Inflammatory macrophage treated with lipopolysaccharide for 4 hours (primary cell): ENCODE measurements at places on chromosomes 3 and 15.

DNA sequence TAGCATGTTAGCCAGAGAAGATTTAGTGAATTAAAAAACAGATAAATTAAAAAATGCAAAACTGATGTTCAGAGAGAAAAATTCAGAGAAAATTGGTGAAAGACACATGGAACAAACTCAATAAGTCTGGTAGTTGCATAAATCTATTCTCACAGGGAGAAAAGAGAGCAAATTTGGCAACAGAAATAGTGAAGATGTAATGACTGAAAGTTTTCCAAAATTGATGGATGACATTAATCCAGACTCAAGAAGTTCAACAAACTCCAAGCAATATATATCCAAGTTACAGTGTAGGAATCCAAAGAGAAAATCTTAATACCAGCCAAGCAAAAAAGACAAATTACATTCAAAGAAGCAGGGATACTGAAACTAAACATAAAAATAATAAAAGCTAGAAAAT is 302.7 kb upstream of the ARPP21 start:
- no peak for DNase-seq

- no peak for DNase-seq
These were observed 76.0 kb downstream of the ZBBX start for GRCh38 chr3:167304077-167304476.

DNA sequence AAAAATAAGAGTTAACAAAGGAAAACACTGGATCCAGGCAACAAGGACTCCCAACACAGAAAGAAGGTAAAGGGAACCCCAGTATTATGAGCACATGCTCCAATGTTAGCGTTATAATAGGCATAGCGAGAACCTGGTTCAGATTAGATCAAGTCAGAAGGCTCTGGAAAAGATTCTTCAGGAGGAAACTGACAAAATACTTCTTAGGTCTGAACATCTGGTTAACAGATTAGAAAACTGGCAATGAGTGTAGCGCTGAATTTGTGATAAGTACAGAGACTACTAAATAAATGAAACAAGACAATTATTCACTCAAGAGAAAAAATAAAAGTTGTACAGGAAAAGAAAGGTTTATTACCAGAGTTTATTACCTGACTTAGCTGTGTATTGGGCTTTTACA is 146.1 kb downstream of the DPH6 start:
- DNase-seq: no peak

GRCh38 chr3:24513463-24513862 is 18.8 kb upstream of the THRB start:
- DNase-seq: no peak

GRCh38 chr15:90623854-90624253 is 93.3 kb upstream of the BLM start:
- DNase-seq: no peak

GRCh38 chr15:57911247-57911646 is 154.3 kb downstream of the ALDH1A2 start:
- no peak for DNase-seq

DNA sequence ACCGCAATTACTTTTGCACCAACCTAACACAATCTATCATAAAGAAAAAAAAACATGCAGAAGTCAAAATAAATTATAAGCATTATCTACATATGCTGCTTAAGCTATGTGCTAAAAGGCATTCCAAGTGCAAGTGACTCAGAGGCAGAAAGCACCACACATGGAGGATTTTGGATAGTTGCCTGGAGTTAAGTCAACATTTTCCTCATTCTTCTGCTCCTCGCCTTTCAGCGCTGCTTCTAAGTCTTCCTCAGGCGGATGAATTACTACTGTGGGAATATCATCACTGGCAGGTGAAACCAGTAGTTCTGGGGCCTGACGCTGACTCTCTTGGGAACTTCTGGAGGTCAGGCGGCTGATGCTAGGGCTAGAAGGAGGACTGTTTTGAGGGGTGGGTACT is 53.1 kb downstream of the SLC4A7 start:
- no peak for DNase-seq

- DNase-seq: peak; percentile 60
These were observed 307.1 kb downstream of the RAP2B start for GRCh38 chr3:153469162-153469561.

DNA sequence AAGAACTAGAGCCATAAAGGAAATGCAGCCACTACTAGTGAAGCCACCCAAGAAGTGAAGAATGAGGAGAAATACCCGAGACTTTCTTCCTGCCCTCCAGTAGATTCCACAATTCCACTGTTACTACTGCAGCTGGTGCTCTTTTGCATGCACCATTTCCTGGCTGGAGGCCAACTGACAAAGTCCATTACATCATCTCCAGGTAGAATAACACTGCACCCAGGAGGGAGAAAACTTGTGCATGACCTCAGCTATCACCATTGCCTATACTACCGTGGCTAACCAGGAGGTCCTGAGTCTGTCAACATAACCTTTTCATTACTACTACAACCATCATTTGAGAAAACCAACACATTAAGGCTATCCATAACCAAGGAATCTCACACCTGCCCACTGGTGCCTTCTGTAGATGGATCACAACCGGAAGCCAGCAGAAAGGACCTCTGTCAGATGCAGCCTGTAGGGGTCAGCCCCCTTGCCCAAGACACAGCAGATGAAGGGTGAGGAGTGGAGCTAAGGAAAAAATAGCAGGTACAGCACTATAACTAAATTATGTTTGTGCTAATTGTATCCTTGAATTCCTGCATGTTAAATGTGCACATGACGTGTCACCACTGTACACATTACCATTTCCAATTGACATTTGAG is 200.8 kb upstream of the C2CD4B start:
- no peak for DNase-seq
